Activated CD8-positive, alpha-beta memory T cell treated with anti-CD3 and anti-CD28 coated beads, Interleukin-2, amount 10 ng/mL, durations not matched to agents 7 days and 5 days (primary cell): ENCODE measurements at places on chromosomes 7 and 10. TPM values are rescaled to one million over a fixed set of nuclear protein-coding genes. Genes with fewer than 3 reads are reported as not detected.

GRCh38 chr7:79529214-79529880 lies 75.9 kb upstream of the MAGI2 start:
- no peak for DNase-seq

DNA sequence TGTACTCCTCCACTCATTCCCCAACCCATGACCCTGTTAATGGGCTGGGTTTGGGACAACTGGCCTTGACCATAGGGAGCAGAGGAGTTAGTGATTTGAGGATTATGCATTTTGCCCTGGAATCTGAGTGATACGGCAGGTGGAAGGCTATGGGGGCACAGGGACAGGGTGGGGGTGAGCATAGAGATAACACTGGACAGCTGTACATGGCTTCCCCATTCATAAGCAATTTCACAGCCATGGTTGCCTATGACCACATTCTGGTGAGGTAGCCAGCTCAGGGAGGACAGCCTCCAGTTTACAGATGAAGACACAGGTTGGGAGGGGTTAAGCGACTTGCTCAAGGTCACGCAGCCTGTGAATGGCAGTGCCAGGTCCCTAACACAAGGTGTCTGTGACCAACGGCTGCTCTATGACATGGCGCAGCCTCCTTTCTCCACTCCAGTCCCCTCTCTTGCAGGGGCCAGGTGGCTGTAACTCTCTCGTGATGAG lies 319.5 kb downstream of the PLXNA4 start:
- no peak for DNase-seq

DNA sequence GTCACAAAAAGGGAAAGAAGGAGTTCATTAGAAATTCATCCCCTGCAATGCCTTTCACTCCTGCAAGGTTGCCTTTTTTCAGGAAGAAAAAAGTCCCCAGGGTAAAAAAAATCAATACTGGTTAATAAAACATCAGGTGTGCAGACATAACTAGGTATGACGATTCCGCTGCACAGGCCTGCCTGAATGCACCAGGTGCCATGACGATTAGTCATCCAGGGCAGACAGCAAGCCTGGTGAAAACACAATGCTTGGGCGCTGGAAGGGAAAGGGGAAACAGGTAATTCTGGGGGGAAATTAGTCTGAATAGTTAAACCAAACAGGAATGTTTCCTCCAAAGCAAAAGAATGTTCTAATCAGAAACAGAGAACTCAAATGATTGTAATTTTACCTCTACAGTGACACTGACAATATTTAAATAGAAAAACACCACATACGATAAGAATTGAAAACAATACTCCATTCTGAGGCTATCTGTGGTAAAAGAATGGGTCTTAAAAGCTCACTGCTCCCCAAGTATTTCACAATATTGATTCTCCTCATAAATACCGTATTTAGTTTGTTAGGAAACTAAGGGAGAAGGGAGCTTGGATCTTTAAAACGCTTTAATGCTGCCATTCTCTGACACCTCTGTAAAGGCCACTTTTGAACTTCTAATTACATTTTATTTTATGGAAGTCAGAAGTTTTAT lies 45.2 kb downstream of the VPS41 start:
- no peak for DNase-seq

IL15RA gene
- total RNA-seq = 31.1 TPM
